CD4-positive, alpha-beta T cell treated with Interleukin-12 subunit alpha and Interleukin-12 subunit beta, for 1 hour (primary cell): ENCODE measurements at places on chromosomes 5 and 9.

DNA sequence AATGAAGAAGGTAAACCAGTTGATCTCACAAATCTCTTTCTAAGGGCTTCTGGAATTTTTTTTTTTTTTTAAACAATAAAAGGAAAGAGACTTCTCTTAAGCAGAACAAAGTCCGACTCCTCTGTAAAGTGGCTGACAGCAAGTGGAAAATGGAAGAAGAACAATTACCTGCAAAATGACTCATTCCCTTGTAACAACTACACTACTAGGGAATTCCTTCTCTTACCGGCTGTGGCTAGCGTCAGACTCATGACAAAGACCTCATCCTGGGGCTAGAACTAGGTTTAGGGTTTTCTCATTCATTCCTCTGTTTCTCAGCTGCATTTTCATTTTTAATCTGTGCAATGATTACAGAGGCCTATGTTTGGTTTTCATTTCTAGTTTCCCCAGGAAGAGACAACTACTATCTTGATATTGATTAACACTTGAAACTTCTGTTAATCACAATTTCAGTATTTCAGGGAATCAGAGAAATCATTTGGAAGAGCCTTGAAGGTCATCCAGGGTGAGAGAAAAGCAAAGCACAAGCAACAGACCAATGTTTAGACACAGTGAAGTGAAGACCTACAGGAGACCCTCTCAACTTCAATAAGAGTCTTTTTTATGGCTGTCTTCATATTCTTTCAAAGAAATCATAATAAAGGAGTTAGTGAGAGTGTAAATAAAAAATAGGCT, 437.9 kb downstream of the RAB3C start:
- DNase-seq: no peak

DNA sequence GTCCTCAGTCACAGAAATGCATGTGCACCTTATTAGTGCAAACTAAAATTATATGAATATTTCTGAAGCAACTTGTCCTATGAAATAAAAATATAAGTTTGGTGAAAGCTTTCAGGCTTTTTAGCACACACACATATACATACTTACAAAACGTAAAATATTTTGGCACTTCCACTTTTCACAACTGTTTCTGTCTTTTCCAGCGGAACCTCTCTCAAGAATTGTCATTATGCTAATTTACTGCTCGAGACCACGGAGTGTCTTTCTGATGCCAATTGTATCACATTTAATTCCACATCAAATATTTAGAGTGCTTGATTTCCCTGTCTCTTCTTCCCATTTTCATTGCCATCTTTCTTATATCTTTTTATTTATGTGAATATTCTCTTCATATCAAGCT, 100.4 kb downstream of the MEF2C start:
- no peak for DNase-seq

GRCh38 chr9:6584881-6585597, 60.5 kb downstream of the GLDC start:
- peak; percentile 38 for DNase-seq

GRCh38 chr5:41707853-41708603, 162.2 kb downstream of the OXCT1 start:
- no peak for DNase-seq
